ENCODE measurements at places on chromosomes 11 and 22.
A peak's percentile ranks its signal among the peaks of the same experiment; 100 is the strongest.

- no peak for DNase-seq
These were observed 67.9 kb upstream of the SLC35C1 start for GRCh38 chr11:45737056-45737455.

GRCh38 chr11:70899616-70900015, 352.8 kb downstream of the SHANK2 start:
- DNase-seq = no peak

DNA sequence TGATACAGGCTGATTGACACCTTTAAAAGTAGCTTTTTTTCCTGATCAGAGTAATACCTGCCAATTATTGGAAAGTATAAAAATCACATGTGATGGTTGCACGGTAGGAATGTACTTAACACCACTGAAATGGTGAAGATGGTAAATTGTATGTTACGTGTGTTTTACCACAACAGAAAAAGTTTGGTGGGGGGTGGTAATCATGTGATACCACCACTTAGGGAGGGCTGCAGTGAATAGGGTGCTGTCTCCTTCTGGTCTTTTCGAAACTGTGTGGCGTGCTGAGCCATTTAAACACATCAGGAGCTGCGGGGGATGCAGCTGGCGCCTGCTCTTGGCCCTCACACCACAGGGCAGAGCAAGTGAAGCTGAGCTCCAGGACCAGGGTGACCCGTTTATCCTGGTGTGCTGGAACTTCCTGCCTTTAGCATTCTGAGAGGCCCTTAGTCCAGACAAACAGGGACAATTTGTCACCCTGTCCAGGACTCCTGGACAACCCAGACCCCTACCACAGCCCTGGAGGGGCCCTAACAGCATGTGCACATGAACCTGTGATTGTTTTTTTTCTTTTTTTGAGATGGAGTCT, 2.6 kb downstream of the SYNGR1 start:
- no peak for DNase-seq

- no peak for DNase-seq
These were observed 53.5 kb downstream of the ENDOD1 start for GRCh38 chr11:95143106-95143681.

GRCh38 chr11:30333405-30333804, 10.5 kb downstream of the ARL14EP start:
- DNase-seq = no peak

GRCh38 chr11:73343076-73343873, 32.9 kb upstream of the RELT start:
- no peak for DNase-seq

DNA sequence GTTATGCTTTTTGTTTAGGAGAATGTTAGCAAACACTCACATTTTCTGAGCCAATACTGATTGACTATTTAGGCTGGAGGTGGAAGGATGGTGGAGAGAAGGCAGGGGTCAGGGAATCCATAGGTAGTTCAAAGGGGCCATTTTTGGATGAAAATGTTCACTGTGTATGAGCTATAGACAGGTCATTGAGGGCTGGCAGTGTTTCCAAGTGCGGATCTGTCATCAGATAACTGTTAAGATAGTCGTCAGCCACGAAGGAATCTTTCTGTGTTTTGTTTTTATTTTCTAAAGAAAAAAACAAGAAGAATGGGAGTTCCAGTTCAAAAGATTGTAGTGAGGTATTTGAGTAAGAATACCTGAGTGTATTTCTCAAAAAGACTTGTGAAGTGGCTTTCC, 3.1 kb downstream of the KCNJ5 start:
- no peak for DNase-seq

DNA sequence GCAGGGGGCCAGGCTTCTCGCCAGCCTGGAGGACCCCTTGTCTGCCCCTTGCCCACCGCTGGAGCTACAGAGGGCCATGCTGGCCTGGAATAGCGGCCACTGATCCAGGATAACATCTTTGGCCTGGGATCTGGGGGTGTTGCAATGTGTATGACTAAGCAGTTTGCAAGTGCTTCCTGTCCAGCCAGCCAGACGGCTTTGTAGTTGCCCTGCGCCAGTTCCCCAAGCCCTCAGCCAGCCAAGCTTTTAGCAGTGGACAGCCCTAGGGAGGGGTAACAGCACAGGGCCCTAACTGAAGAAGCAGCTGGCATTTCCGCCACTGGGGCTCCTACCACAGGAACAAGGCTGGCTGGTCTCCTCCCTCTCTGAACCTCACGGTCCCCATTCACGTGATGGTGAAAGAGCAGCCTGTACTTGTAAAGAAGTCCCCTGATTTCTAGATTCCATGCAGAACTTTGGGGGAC, 32.1 kb downstream of the UQCR10 start:
- DNase-seq = peak; percentile 79

- no peak for DNase-seq
These were observed 94.2 kb downstream of the ABTB2 start for GRCh38 chr11:34263441-34264091.

DNA sequence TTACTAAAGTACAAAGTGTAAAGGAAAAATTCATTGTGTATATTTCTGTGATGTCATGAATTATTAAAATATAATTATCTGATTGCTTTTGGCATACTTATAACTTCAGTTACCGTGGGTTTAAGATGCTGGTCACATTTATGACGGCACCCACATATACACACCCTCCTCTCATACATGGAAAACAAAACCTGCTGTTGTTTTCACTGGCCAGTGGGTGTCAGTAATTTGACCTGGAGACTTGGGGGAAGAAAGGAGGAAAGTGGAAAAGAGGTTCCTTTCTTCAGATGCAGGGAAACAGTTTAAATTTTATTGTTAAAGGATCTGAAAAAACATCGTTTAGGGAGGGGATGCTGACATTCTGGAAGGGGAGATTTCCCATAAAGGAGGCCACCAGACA, 742 bp upstream of the BBOX1 start:
- no peak for DNase-seq

- no peak for DNase-seq
These were observed 2.1 kb downstream of the CSNK1E start for GRCh38 chr22:38314933-38315822.

DNA sequence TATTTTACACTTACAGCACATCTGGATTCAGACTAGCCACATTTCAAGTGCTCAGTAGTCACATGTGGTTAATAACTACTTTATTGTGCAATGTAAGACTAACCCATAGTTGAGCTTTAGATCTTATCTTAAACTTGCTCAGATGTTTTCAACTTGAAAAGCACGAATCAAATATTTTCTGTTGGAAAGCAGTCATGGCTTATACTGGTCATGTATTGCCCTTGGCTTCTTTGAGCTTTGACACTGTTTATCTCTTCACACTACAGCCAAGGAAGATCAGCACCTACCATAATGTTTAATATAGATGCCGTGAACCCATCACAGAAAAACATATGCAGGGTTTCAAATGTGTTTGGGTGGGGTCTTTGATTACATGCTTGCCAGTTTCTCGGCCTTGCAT, 4.4 kb downstream of the RBX1 start:
- peak; percentile 99 for DNase-seq

DNA sequence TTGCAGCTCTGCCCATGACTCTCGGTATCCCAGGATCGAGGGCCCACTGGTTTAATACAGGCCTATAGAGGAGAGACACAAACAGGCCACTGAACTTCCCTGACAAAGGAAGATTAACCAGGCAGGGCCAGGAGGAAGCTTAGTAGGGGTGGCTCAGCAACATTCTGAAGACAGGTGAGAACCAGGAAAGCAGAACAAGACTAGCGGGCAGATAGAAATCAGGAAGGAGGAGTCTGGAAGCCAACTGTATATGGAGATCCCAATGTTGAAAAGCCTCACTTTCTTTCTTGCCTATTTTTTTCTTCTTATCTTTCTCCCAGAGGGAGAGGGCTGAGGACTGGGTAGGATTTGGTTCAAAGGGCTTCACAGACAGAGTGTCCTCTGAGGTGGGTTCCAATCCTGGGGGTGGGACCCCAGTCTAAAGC, 5.4 kb downstream of the PI4KA start:
- DNase-seq = no peak

- DNase-seq = no peak
These were observed 59.5 kb downstream of the LINC01488 start for GRCh38 chr11:69541001-69541285.

DNA sequence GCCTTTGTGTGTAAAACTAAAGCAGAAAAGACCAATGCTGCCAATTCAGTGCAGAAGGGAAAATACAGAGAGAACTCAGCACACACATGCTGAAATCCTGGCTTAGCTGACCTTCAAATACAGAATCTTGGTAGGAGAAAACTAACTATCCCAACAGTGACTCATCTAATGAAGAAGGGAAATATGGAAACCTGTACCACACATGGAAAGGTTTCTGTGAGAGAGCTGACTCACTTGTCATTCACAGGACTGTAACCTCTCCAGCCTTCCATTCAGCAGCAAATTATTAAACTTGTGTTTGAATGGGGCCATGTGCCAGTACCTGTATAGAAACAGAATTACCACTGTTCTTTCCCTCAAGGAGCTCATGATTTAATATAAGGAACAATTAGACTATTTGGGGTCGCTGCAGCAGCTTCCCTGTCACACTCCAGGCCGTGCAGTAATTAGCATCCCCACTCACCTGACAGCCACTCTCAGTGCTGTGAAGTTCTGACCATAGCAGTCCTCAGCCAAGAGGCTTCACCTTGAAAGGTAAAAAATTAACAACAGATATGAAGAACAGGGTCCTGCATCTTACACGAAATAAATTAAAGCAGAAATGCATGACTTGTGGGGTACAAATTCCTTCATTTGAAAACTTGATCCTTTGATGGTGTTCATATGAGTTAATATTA, 53.9 kb downstream of the MSANTD4 start:
- no peak for DNase-seq

DNA sequence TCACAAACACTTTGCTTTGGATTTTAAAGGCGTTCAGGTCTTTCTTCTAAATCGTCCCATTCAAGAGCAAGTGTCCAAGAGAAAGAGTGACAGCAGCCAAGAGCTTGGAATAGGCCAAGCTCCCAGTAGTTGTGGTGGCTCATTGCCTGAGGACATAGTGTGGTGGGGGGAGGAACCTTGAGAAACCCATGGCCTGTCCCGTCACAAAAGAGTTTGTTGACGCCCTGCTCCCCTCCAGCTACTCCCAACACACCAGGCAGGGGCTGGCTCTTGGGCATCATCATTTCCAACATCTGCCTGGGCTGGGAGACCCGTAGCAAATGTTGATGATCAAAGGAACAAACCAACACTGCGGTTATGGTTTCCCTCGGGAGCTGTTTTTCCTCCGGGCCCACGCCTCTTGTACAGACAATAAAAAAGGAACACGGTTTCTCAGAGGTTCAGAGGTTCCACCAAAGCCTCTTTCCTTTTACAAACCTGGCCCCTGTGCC, 20.8 kb downstream of the FADS3 start:
- DNase-seq = peak; percentile 53

DNA sequence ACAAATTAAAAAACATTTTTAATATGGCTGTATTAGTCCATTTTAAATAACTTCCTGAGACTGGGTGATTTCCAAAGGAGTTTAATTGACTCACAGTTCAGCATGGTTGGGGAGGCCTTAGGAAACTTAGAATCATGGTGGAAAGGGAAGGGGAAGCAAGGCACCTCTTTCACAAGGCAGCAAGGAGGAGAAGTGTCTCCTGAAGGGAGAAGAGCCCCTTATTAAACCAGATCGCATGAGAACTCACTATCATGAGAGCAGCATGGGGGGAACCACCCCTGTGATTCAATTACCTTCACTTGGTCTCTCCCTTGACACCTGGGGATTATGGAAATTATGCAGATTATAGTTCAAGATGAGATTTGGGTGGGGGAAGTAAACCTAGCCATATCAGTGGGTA, 488.6 kb downstream of the ETS1 start:
- no peak for DNase-seq

DNA sequence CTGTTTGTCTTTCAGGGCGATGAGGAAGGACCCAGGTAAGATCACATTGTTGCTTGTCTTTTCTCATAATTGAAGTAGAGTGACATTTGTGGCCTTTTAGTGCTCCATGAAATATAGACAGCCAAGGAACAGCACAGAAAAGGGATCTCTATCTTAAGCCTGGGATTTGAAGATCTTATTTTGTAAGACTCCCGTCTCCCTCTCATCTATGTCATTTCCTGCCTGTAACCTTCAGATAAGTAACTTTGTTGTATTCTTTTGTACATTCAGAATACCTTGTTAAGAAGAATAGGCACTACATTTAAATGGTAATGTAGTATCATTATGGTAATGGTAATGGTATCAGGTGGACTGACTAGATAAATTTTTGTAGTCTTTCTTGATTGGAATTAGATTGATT, 72.8 kb downstream of the TRIM44 start:
- DNase-seq = no peak

DNA sequence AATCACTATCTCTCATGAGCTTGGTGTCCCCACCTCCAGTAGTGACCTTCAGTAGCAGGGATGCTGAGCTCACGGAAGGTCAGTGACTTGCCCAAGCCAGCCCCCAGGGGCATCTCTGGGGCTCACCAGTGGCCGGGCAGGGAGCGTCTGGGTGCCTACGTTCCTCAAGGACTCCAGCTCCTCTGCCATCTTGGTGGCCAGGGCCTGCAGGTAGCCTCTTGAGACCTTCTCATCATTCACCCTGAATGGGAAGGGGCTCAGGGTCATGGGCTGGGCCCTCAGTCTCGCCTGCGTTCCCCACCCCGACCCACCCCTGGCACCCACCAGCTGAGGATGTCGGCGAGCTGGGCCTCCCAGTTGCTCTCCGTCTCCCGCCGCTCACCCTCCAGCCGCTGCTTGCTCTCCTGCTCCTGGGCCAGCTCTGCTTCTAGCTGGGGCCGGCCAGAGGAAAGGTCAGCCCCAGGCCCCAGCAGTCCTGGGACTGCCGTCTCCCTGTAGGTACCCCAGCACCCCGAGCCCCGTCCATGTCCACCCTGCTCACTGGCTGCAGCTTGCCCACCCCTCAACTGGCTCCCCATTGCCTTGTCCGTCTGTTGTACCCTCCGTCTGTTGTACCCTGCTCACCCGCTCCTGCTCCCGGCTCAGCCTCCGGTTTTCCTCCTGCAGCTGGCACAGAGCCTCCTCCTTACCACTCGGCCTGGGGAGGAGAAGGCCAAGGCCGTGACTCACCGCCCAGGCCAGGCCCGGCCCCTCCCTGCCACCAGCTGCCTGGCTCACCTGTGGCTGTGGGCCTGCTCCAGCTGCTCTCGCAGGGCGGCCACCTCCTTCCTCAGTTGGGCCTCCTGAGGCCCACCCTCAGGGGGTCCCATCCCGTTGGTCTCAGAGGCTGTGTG, 9.5 kb downstream of the CDC42BPG start:
- no peak for DNase-seq

GRCh38 chr11:118912742-118913410, 12.8 kb downstream of the BCL9L start:
- no peak for DNase-seq

DNA sequence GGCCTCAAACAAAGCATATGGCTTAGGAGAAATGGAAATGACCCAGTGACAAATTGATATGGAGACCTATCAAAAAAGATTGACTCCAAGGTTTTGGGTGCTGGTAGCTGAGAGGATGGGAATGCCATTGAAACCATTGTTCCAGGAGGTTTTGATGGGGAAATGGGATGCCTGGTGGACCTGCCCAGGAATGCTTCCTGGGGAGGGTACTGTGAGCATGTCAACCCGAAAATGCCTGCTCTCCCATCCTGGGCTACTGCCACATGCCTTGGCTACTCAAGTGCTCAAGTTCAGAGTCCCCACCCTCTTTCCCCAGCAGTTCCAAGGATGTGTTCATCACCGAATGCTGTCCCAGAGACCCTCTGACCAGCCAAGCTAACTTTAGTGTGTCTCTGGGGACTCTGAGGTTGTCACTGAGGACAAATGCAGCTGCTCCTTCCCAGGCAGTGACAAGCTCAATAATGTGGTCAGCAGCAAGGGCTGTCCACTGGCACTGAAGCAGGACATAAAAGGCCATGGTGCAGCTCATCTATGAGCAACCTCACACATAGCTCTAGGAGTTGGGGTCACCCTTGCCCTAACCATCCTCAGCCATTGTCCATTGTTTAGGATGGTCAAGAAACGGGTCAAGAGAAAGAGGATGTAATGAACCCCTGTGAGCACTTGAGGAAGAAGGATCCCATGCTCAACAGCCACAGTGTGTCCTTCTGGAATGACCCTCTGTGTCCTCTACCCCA, 83.7 kb downstream of the TRIM29 start:
- DNase-seq = no peak

Measured in erythroblast (primary cell).